ENCODE measurements at places on chromosomes 3 and 15.
A peak's percentile ranks its signal among the peaks of the same experiment; 100 is the strongest.

GRCh38 chr15:40108061-40108854 lies 421 bp downstream of the BMF start:
- DNase-seq: no peak

DNA sequence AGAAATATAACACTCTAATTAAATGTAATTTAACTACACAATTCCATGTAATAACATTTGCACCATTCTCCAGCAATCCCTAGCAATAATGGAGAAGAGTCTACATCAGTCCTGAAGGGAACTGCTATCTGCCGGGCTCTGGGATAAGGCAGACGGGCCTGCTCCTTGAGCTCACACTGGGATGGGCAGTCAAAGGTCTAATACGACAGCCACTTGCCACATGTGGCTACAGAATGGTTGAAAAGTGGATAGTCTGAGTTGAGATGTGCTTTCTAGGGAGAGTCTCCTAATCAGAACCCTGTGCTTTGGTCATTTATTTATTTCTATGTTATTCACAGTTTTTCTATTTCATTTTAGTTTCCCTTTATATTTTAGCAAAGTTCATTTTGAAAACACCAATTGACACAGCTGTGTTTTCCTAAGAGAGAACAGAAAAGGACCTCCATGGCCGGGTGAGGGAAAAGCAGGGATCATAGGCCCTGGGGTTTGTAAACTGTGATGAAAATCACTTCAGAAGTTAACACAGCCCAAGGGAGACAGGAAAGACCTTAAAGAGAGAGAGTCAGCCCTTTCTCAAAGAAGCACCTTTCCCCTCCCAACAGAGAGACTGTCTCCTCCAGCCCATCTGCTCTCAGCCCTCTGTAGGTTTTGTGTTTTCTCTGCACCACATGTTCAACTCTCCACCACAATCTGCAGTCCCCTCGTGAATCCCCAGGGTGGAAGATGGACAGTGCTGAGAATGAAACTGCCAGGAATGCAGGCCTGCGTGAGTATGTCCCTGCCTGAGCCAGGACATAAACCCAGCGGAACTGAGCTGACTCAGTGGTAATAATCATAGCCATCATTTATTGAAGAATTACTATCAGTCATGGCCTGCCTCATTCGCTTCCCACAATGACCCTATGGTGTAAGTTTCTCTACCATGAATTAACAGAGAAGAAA lies 11.6 kb downstream of the FSIP1 start:
- no peak for DNase-seq

GRCh38 chr15:24957691-24958090 lies 2.9 kb downstream of the SNRPN start:
- no peak for DNase-seq

DNA sequence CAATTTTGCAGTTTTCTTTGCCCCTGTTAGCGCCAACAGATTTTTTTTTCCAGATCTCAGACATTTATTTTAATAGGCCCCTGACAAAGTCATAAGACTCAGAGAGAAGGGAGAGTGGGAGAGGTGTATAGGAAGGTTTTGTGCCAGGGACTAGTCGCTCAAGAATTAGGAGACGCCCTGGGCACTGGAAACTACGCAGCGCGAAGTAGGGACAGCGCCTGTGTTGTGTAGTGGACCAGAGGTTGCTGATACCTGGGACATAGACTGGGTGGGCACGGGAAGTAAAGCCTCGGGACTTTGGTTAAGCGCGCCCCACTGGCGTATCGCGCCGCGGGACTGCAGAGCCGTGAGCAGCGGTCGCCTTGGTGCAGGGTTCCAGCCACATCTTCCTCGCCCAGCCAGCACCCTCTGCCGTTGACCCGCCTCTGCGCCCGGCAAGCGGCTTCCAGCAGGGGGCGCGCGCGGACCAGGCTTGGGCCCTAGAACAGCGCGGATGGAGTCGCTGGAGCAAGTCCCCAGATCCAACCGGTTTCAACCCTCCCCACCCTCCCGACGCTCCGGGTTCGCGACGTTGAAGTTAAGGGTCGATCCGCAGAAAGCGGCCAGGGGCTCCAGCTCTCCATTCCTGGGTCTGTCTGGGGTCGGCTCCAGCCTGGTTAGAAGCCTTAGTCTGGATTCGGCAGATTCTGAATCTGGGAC lies 3.0 kb upstream of the ISLR2 start:
- DNase-seq: peak; percentile 90

- DNase-seq: no peak
Measured at GRCh38 chr3:186549497-186549896, 5.3 kb upstream of the CRYGS start.

- no peak for DNase-seq
Measured at GRCh38 chr3:115478359-115478758, 145.0 kb upstream of the GAP43 start.

DNA sequence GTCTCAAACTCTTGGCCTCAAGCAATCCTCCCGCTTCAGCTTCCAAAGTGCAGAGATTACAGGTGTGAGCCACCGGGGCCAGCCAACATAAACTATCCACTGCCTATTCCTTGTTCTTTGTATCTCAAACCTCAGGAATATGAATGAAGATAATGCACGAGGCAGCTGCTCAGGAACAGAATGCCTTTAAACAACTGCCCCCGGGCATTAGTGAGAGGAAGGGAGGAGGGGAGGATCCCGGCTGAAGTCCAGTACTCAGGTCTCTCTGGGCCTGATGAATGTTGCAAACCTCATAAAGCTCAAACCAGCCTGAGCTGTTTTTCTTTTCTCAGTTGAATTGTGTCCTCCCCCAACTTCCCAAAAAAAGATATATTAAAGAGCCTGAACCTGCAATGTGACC lies 26.9 kb upstream of the MTMR14 start:
- DNase-seq: no peak

- DNase-seq: no peak
Measured at GRCh38 chr3:148950806-148951205, 40.5 kb upstream of the GYG1 start.

DNA sequence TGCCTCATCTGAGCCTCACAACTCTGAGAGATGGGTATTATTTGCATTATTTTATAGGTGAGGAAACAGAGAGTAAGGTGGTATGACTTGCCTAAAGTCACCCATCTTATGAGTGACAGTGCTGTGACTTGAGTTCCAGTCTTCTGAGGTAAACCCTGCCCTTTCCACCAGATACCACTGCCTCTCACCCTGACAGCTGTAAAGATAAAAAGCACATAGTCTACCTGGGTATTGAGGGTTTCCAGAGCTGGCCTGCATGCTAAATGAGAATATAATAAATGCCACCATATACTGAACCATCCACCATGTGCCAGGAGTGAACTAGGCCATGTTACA lies 25.6 kb downstream of the RASGRP1 start:
- DNase-seq: no peak

- DNase-seq: no peak
Measured at GRCh38 chr3:132781922-132782321, 59.7 kb upstream of the NPHP3 start.

DNA sequence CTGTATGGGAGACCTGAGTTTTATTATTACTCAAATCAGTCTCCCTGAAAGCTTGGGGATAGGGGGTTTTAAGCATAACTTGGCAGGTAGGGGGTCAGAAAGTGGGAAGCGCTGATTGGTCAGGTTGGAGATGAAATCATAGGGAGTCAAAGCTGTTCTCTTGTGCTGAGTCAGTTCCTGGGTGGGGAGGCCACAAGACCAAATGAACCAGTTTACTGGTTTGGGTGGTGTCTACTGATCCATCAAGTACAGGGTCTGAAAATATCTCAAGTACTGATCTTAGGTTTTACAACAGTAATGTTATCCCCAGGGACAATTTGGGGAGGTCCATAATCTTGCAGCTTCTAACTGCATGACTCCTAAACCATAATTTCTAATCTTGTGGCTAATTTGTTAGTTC lies 17.8 kb upstream of the IQCF6 start:
- DNase-seq: no peak

- no peak for DNase-seq
Measured at GRCh38 chr15:67823314-67824196, 1.8 kb upstream of the SKOR1 start.

- DNase-seq: no peak
Measured at GRCh38 chr3:115340586-115340985, 193.5 kb upstream of the ZBTB20 start.

DNA sequence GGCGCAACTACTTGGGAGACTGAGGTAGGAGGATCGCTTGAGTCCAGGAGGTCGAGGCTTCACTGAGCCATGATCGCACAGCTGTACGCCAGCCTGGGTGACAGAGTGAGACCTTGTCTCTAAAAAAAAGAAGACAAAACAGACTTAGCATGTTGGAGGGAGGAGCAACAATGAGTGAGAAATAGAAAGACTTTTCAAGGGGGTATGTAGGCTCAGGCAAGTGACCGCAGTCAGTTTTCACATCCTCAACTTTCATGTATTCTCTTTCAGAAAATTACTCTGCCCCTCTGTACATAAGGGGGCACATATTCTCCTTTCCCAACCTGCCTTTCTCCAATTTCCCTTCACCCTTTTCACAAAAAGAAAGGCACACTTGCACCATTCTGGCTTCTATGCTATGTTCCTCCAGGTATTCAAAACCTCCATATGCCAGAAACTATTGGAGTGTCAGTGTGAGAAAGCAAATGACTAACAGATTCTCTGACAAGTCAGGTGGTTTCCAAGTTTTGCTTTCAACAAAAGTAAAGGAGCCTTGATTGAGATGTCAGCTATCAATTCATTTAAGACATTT lies 7.6 kb downstream of the NSUN3 start:
- no peak for DNase-seq

DNA sequence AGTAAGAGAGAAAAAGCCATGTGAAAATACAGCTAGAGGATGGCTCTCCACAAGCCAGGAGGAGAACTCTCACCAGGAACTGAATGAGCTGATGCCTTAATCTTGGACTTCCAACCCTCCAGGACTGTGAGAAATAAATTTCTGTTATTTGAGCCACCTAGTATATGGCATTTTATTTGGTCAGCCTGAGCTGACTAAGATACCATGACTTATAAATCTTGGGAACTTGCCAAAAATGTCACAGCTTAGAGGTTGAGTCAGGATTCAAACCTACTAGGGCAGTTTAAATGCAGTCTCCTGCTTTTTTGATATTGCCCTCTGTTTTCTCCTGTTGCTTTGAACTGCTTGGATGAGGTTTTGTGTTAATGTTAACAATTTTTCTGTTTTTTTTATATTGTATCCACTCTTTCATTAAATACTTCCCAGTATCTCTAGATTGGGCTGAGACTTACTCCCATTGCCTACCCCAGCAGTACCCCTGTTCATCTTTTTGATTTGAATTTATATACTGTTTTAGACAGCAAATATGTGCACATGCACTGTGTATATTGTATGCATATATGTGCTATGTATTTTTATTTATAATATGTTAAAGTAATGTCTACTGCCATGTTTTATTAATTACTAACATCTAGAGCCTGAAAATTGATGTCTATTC lies 1223.2 kb downstream of the OTOL1 start:
- DNase-seq: no peak

- DNase-seq: no peak
Measured at GRCh38 chr3:102069211-102069662, 219.9 kb downstream of the NFKBIZ start.

DNA sequence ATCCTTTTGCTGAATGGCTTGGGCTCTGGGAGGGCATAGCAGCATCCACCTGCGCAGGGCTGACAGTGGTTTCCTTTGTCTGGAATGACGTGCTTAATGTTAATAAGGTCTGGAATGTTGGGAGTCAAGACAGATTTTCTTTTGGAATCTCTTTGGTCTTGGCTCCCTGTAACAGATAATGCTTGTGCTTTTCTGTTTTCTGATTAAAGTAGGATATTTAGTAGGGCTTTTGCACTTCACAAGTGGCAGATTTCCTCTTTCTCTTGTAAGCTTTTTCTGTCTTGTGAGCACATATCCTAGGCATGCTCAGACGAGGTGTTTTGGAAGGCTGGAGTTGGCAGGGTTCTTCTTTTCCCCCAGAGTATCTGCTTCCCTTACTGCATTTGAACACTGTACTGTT lies 189.6 kb downstream of the GHSR start:
- no peak for DNase-seq

- DNase-seq: no peak
Measured at GRCh38 chr3:194235160-194235559, 99.2 kb downstream of the HES1 start.

DNA sequence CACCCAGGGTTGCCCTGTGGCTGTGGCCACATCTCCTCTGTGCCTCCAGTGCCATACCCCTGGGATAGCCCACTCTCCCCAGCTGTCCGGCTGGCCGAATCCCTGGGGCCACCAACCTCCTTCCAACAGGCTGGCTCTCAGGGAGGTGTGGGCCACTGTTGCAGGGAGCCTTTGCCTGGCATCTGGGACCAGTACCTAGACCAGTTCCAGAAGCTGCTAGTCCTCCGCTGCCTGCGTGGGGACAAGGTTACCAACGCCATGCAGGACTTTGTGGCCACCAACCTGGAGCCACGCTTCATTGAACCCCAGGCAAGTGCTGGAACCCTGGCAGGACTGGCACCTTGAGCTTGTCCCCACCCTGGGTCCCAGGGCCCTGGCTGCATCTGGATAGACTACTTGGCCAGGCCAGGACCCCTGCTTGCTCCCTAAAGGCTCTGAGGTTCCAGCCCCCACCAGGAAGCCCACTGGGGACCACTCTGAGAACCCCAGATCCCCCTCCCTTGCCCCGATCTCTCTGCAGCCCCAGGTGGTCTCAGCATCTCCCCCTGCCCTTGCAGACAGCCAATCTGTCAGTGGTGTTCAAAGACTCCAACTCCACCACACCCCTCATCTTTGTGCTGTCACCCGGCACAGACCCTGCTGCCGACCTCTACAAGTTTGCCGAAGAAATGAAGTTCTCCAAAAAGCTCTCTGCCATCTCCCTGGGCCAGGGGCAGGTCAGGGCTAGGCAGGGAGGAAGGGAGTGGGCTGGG lies 50.0 kb downstream of the SEMA3G start:
- no peak for DNase-seq

DNA sequence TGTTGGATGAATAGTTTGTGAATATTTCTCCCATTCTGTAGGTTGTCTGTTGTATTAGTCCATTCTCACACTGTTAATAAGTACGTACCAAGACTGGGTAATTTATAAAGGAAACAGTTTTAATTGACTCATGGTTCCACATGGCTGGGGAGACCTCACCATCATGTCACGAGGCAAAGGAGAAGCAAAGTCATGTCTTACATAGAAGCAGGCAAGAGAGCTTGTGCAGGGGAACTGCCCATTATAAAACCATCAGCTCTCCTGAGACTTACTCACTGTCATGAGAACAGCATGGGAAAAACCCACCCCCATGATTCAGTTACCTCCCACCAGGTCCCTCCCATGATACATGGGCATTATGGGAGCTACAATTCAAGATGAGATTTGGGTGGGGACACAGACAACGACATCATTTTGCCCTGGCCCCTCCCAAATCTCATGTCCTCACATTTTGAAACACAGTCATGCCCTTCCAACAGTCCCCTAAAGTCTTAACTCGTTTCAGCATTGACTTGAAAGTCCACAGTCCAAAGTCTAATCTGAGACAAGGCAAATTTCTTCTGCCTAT lies 133.2 kb downstream of the LMLN start:
- DNase-seq: no peak
